ENCODE measurements at places on chromosomes 13 and 19. TPM values are rescaled to one million over a fixed set of nuclear protein-coding genes. Genes with fewer than 3 reads are reported as not detected.

- DNase-seq, result no peak
These were observed 12.7 kb downstream of the KDM4B start for GRCh38 chr19:4981681-4981958.

GRIN3B gene
- polyA plus RNA-seq, result 0.76 TPM

CEACAM7 gene
- polyA plus RNA-seq, result not detected

NACC1 gene
- 34.7 TPM for polyA plus RNA-seq

CYP2S1 gene
- polyA plus RNA-seq, result 0.47 TPM

DNA sequence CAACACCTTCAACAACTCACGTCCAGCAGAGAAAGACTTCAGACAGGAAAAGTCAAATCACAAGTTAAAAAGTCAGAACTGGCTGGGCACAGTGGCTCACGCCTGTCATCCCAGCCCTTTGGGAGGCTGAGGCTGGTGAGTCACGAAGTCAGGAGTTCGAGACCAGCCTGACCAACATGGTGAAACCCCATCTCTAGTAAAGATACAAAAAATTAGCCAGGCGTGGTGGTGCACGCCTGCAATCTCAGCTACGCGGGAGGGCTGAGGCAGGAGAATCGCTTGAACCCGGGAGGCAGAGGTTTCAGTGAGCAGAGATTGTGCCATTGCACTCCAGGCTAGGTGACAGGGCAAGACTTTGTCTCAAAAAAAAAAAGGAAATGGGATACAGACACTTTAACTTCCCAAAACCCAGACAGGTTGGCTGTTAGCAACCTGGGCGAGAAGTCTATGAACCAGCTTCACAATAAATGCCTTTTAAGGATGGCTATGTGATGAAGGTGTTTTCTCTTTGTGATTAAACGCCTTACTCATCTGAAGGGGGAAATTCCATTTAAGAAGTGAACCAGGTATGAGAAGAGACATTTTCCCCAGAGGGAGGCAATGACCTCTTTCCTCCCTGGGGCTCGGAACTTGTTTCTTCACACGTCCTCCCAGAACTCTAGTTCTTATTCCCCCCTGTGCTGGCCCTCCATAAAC, 80.4 kb downstream of the INSR start:
- no peak for DNase-seq

DNA sequence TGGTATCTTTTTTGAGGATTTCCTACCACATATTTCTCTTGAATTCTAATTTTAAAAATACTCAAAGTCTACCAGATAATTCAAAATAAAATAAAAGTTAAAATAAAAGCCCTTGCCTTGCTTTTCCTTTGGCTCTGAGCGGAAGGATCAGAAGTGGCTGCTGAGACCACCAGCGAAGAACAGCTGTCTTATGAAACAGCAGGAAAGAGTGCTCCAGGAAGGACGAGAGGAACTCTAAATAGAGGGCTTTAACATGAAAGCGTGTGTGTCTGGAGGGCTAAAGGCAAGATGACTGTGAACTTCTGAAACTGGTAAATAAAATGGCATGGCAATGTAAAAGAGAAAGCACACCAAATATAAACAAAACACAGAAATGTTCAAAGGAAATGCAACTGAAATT, 521.5 kb upstream of the SPRY2 start:
- no peak for DNase-seq

TNFSF9 gene
- polyA plus RNA-seq, result 0.16 TPM

- DNase-seq, result no peak
These were observed 50.3 kb downstream of the ARHGEF7 start for GRCh38 chr13:111165241-111166010.

- no peak for DNase-seq
These were observed 358.7 kb downstream of the RFC3 start for GRCh38 chr13:34176633-34177032.

DNA sequence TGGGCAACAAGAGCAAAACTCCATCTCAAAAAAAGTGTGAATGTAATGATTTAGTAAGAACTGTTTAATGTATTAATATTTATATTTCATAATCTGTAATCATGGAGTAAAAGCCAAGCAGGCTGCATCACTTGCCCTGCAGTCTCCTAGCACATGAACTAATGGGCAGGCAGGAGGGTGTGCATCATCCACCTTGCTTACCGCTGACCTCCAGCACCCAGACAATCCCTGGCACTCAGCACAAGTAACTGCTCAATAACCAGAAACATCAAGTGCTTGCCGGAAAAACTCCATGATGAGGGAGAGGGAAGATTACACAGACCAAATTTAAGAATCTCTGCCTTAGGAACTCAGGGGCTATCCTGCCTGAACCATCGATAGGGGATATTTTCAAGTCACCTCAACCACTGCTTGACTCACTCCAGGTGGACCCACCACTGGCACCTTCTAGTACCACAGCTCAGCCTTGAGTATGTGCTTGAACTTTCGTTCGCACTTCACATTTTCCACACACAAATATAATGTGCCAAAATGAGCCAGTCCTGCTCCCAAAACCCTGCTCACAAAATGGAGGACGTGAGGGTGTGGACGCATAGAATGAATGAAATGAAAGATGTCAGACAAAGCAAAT, 18.6 kb downstream of the BRD4 start:
- no peak for DNase-seq

GRCh38 chr13:106503730-106504453, 31.6 kb downstream of the EFNB2 start:
- no peak for DNase-seq
